ENCODE measurements at places on chromosomes 13 and 19.
A peak's percentile ranks its signal among the peaks of the same experiment; 100 is the strongest.

DNA sequence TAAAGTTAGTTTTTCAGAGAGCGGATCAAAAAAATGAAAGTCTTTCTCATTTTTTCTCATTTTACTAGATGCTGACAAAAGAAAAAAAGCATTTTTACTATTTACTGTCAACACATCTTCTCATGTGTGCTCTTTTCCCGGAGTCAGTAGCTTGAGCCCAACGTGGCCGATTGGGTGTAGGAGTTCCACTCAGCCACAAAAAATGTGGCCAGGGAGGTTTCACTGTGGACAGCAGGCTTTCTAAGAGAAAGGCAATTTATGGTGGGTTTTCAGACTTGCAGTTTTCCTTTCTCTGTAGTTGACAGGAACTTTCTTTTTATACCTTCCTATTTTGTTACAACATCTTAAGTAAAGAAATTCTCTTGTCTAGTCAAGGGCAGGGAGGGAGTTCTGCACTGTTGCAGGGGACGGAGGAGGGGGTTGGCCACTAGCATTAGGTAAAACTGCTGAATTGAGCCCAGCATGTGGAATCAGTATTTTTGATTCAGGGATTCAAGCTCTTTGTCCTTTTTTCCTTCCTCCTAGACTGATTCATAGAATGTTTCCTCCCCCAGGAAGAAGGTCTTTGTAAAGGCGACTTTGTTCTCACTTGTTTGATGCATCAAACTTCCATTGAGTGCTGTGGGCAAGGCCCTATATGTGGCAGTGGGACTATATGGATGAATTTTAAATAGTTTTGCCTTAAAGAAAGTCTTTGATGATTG is 123.1 kb downstream of the B3GLCT start:
- no peak for DNase-seq

DNA sequence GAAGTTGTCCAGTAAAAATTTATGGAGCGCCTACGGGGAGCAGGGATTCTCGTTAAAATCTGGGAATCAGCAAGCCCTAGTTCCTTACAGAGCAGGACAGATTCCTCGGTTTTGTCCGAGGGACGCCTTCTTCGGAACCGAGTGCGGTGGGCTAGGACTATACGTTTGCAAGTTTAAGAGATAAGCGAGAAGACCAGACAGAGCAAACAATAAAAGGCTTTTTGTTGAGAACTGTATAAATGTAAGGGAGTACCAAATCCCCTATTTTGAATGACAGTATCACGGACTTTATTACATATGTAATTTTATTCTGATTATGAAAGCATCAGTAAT is 971 bp upstream of the ANKRD10 start:
- DNase-seq, result no peak

- no peak for DNase-seq
Observed at GRCh38 chr13:21020581-21020980, 40.8 kb downstream of the LATS2 start.

DNA sequence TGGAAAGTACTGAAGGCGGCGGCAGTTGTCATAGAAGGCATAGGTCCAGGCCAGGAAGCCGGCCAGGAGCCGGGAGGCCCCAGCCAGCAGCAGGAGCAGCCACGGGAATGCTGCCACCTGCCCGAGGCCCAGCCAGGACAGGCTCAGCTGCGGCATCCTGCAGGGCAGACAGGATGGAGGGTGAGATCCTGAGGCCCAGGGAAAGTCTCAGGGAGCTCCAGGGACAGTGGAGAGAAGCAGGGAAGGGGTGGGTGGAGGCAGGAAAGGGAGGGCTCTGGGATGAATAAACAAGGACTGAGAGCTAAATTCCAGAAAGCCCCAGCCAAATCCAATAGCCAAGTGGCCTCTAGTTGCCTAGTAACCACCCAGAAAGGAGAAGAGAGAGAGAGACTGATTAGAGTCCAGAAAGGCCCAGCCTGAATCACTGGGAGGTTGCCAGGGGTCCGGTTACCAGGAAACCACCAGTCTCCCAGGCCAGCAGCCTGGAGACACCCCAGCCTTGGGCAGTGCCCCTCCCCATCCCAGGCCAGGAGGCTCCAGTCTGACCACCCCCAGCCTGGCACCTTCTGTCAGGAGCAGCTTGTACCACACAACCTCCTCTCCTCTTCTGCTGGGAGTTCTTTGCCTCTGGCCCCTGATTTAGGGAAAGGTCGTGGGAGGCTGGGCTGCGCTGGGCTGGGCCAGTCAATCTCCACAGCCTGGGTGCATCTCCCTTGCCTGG is 7.5 kb upstream of the OR10H5 start:
- DNase-seq, result no peak

- DNase-seq, result no peak
Observed at GRCh38 chr13:95492044-95492801, 60.3 kb upstream of the CLDN10 start.

DNA sequence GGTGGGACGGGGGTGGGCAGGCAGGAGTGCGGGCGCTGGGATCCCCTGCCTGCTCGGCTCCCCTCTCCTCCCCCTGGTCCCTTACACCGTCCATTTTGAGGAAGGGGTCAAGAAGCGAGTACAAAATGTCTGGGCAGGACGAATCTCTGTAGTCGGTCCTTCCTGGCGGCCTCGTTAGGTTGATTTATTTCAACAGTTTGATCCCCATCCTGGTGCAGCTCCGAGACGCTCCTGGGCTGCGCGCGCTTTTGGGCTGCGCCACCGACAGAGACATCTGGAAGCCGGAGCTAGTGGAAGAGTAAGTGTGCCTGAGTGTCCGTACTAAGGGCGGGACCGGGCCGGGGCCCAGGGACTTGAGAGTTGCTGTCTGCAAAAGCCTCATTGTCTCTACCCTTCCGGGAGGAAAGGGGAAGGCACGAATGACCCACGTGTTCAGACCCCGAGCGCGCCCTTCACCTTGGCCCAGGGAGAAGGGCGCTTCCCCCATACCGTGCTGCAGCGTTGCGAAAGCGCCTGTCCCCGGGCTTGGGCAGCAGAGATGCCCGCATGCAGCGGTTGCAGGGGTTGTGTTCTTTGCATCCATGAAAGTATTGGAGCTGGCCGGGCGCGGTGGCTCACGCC is 1.8 kb downstream of the ZNF114 start:
- DNase-seq, result no peak

DNA sequence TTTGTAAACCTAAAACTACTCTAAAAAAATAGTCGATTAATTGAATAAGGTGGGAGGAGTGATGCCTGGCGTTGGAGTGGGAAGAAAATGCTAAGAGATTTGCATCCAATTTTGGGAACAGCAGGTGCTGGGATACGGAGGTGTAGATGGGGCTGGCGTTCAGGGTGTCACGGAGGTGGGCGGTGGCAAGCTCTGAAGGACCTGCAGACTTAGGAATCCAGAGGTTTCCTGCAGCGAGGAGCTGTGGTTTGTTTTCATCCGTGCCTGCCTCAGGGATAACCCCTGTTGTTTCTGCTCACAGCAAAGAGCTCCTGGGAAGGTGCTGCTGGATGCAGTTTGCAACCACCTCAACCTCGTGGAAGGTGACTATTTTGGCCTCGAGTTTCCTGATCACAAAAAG is 166.4 kb upstream of the RNF113B start:
- DNase-seq, result no peak

- peak; percentile 11 for DNase-seq
Observed at GRCh38 chr13:74061926-74062595, 72.1 kb downstream of the KLF12 start.

- DNase-seq, result no peak
Observed at GRCh38 chr13:41944635-41945397, 16.1 kb downstream of the VWA8 start.

- peak; percentile 60 for DNase-seq
Observed at GRCh38 chr19:17281391-17282304, at the start of gene ANKLE1. ANKLE1 (plus strand) TSS chr19:17281901; CDS start chr19:17281921, 20 bp downstream.

GRCh38 chr19:41328157-41328841 is 18.3 kb downstream of the CCDC97 start:
- no peak for DNase-seq

DNA sequence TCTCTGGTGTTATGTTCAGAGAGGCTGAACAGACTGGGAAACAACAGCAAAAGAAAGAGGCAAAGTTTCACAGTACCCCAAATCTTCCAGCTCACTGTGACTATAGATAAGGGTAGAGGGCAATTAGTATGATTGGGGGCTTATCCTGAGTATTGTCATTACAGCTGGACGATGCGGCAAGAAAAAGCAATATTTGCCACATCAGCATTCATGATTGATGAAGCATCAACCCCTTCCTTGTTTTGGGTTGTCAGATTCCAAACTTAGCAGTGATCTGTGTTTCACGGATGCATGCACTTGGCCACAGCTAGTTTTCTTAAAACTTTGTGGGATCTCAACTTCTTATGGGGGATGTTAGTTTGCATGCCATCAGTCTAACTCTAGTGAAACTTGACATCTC is 348.8 kb upstream of the SLITRK5 start:
- DNase-seq, result no peak

GRCh38 chr19:1857648-1858326 is 5.6 kb downstream of the KLF16 start:
- DNase-seq, result no peak

DNA sequence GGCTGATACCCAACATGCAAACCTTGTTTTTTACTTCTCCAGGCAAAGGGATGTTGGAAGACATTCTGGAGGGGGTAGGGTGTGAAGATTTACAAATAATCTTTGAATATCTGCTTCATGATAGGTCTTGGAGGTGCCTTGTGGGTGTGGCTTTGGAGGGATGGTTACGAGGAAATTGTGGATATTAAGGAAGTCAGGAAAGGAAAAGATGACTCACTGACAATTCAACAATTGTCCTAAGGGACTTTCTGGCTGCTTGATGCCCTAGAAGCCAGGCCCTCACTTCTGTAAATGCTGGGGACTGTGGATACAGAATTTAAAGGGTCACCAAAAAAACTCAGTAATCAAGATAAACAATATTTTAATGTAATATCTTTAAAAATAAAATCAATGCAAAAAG is 37.4 kb upstream of the ZNF527 start:
- no peak for DNase-seq

DNA sequence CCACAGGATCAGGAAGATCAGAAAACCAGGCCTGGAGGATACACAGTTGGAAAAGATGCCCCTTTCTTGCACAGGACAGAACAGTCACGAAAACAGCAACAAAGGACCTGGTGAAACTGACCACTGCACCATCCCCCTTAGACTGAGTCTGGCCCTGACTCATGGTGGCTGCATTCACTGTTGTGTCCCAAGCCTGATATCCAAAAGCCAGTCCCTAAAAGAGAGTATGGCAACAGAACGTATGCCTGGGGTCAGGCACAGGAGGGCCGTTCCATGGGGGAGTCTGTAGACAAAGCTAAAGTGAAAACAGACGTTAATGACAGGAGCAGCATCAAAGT is 301.1 kb upstream of the NBEA start:
- no peak for DNase-seq

DNA sequence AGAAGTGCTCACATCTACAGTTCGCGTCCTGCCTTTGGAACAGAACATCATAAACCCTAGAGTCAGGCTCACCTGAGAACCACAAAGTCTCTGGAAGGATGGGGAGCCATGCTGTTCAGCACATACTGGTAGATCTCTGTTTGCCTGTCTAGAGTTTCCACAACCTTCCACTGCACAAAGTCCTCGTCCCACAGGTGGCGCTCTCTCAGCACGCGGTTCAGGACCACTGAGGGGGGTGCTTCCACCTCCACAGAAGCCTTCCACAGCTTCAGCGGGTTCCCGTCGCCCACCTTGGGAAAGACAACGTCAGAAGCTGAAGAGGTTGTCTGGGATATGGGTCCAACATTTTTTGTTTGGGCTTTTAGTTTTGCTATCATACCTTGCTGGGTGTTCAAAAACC is 93.6 kb downstream of the KL start:
- DNase-seq, result no peak

GRCh38 chr19:19109601-19110000 is 28.7 kb downstream of the TMEM161A start:
- DNase-seq, result no peak

- DNase-seq, result no peak
Observed at GRCh38 chr19:37899966-37900365, 6.4 kb downstream of the WDR87 start.

- no peak for DNase-seq
Observed at GRCh38 chr19:5969476-5969875, 8.5 kb downstream of the RANBP3 start.

Data from CD4-positive, alpha-beta T cell treated with Interleukin-1 beta for 1 hour (primary cell).